AG04449 (cell line): ENCODE measurements at places on chromosomes 2 and 18.

DNA sequence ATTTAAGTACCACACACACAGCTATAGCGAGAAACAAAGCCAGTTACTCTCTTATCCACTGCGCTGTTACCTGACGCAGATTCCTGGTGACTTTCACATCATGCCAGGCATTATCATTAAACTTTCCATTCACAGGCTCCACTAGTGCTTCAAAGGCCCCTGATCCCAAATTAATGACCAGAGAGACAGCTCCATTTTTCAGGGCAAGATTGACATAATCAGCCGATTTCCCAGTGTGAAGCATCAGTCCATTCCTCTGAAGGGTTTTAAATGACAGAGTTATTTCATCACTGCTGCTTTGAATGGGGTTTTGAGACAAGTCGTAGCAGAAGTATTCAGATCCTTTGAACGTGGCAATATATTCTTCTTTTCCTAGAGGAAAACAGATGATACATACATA lies 408.7 kb downstream of the NRXN1 start:
- no peak for DNase-seq

- no peak for DNase-seq
These were observed 2.7 kb downstream of the EPHA4 start for GRCh38 chr2:221569425-221569845.

DNA sequence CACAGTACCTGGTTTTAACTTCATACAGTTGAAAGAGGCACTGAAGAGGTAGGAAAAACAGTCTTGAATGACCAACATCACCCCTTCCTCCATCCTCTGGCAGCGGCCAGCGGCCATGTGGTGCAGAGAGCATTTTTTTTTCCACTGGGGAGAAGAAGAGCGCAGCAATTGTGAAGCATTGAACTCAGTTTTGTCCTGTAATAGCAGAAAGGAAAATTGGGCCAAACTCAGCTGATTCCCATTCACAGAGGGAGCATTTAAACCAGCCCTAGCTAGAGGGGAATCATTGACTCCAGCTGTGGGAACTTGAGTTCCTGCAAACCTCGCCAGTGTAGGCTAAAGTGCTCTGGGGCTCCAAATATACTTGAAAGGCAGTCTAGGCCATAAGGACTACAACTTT lies 316.6 kb upstream of the CHST9 start:
- no peak for DNase-seq

DNA sequence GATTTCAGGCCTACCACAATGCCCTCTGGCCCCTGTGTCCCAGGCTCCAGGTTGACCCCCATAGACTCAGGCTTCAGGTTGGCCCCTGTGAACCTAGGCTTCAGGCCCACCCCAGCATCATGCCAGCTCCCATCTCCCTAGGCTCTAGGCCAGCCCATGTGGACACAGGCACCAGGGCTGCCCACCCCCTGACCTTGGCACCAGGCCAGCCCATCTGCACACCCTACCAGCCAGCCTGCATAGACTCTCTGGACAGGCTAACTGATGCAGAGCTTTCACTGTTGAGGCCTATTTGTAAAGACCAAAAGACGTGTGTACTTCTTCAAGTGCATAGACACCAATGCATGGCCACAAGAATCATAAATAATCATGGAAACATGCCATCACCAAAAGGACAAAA lies 83.9 kb downstream of the VAPA start:
- DNase-seq = no peak

DNA sequence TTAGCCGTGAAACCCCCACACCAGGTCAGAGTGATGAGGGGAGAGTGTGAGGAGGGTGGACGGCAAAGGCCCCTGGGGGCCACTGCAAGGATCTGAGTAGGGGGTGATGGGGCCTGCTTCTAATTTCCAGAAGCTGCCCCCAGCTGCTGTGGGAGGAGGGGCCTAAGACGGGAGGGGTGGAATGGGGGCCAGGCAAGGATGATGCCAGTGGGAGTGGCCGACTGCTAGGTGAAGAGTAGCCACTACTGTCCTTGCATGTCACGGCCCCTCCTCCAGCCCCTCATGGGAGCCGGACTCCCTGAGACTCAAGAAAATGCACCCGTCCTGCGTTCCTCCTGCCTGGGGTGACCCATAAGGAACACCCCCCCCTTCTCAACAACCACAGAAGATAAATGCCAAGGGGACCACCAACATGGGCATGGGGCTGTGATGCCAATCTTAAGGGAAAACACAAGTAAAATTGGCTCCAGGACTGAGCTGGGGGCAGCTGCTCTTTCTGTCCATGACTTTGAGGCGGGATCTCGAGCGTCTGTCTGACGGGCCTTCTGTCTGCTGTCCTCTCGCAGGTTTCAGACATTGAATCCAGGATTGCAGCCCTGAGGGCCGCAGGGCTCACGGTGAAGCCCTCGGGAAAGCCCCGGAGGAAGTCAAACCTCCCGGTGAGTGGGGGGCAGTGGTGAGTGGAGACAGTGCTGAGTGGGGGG lies 24.2 kb upstream of the PRLH start:
- DNase-seq = no peak

DNA sequence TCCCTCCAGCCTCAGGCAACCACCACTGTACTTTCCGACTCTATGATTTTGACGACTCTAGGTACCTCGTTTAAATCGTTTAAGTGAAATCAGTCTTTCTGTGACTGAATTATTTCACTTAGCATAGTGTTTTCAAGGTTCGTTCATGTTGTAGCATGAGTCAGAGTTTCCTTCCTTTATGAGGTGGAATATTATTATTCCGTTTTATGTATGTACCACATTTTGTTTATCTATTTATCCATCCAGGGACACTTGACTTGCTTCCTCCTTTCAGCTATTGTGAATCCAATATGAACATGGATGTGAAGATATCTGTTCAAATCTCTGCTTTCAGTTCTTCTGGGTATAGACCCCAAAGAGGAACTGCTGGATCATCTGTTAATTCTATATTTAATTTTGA lies 19.1 kb downstream of the IL1R2 start:
- DNase-seq = no peak

DNA sequence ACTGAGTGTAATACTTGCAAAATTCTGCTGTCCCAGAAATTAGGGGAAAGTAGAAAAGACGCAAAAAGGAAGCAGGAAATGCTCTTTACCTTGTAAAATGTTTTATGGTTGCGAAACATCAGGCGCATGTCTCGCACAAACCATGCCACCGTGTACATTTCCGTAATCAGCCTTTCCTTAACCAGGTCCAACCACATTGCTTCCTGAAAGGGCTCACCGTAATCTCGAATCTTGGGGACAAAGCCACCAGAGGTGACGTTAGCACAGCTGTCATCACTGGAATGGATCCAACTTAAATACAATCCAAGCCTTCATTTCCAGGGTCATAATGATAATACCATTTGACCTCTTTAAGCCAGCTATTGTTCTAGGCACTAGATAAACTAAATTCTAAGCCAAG lies 49.3 kb downstream of the SP110 start:
- no peak for DNase-seq

DNA sequence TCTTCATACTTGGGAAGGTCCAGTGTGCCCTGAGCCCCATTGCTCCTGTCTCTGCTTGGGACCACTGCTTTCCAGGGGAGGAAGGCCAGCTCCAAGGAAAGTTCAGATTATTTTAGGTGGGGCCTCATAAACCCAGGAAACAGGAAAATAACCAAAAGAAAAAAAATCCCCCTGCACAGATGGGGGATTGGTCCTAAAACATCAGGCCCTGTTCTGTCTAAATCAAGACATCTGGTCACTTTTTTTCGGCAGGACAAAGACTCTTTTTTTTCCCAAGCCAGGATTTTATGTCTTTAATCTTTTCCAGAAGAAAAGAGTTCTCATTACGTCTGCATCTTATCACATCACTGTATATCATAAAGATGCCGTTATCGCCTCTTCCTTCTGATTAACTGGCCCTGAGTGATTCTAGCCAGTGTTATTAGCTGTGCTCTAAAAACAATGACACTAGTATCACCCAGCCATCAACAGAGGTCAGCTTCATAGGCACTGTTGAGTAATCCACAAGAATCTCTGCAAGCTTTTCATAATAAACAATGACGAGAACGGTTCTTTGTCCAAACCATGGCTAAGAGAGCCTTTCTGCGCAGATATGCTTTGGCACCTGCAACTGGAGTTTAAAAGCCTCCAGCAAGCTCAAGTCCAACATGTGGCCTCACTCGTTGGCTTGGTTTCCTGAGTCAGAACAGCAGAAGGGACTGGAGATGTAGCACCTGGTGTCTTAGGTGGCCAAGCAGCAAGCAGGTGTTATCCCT lies 138.2 kb downstream of the VAPA start:
- no peak for DNase-seq

DNA sequence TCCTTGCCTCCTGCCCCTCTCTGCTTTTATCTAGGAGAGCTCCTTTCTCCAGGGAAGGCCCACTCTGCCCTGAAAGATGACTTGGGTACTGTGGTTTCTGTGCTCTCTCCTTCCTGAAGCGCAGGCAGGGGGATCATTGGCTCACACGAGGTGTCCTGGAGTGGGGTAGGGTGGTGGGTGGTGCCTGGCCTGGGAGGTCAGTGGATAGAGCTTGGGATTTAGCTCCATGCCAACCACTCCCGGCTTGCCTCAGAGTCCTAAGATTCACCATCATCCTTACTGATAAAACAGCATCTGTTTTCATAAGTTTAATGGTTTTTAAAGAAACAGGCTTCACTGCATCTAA lies 63.1 kb downstream of the CIB4 start:
- no peak for DNase-seq

- DNase-seq = no peak
These were observed 485 bp upstream of the GALNT3 start for GRCh38 chr2:165794536-165794928.

- DNase-seq = no peak
These were observed 1219.8 kb upstream of the ZEB2 start for GRCh38 chr2:145739681-145740080.

DNA sequence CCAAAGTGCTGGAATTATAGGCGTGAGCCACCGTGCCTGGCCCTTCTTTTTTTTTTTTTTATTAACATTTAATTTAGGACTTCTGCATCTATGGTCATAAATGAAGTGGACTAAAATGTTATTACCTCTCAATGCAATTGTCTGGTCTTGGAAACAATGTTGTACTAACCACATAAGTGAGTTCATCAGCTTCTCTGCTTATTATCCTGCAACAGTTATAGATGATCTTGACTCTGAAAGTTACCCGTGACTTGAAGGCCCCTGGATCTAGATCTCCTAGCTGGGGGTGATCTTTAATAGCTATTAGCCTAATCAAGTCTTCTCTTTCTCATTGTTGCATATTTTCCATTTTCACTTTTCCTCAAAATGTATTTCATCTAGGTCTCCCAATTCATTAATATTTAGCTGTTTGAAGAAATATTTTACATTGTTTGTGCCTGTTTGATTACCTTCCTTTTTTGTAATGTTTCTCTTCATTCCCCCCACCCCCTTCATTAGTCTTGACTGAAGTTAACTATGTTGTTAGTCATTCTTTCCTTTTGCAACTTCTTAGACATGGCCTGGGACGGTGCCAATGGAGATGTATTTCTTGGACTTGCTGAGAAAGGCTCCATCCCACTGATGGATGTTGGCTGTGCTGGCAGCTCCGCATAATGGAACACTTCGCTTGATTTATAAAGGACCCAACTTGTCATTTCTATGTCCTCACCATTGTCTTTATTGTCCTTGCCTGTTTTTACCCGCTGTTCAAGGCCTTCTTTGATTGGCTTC lies 141.6 kb upstream of the RIOK3 start:
- no peak for DNase-seq

GRCh38 chr18:13606604-13607254 lies 119.6 kb downstream of the FAM210A start:
- DNase-seq = no peak

DNA sequence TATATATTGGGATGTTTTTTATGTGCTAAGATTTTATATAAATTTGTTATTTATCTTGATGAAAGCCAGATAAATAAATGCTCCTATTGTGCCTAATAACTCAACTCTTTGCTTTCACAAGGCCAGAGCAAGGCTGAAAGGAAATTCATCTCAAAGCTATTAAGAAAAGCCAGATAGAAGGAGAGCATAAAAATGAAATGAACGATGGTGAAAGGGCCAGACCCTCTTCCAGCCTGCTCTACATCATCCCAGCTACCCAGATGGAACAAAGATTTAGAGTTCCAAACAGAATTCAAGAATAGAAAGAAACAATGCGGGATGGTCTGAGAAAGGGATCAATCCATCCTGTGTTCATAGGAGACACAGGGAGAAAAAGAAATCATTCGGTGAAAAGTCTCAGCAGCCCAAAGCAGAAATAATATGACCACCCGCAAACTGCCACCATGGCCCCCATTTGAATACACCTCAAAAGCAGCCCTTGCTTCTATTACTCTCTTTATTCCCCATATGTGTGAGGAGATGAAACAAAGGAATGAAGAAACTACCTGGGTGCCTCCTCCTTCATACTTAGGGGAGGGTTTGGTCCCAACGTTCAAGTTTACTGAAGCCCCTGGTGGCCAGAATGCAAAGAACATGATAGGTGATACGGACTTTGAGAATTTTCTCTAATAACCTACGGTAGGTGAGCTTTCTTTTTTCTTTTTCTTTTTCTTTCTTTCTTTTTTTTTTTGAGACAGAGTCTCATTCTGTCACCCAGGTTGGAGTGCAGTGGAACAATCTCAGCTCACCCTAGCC lies 110.1 kb upstream of the FBXO11 start:
- DNase-seq = no peak

DNA sequence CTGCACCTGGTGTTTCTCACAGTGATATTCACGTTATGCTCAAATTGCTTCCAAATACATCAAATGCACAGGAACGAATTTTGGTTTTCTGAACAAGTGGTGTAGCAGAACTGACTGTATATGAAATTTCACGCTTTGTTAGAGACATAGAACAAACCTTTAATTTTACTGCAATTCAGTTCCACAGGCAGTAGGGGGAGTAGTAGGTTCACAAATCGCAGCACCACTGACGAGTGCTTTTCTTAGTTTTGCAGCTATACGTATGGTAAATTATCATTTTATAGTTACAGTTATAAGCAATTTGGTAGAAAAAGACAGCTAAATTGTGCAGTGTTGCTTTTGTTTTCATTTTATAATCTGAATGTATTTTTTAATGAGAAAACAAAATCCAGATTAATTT lies 113.3 kb downstream of the KIAA1328 start:
- DNase-seq = peak; percentile 1

DNA sequence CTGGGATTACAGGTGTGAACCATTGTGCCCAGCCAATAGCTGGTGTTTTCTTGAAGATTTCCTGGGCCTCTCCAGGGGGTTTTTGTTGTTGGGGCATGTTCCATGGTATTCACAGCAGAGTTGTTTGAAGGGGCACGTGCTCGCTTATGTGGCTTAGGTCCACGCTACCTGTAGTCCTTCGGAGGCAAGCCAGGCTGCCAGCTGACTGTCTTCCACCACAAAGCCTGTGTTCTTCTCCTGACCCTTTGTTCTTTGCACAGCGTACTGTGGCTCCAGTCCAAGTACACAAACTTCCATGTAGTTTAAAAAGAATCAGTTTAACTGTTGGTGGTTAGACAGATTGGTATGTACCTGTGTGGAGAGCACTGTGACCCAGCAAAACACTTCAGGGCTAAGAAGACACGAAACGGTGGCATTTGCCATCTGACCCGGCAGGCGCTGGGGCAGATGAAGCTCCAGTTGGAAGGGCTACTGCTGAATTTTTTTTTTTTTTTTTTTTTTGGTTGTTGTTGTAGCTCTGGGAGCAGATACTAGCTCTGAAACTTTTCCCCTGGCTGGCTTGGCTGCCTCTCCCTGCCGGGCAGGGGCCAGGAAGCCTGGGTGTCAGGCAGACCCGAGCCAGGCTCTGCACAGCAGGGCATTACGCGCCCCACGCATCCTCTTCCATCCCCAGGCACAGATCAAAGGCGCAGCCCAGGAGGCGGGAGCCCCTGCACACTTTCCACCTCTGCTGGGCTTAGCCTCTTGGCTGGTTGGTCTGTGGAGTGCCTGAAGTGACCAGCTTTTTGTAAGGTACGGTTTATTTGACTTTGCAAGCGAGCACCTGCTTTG lies 5.7 kb downstream of the GREB1 start:
- no peak for DNase-seq
